ENCODE measurements at places on chromosomes 1 and 21. TPM values are rescaled to one million over a fixed set of nuclear protein-coding genes. Genes with fewer than 3 reads are reported as not detected.

EFNA4 gene
- 2.8 TPM for total RNA-seq

LIPI gene
- total RNA-seq: not detected

PDPN gene
- total RNA-seq: 6.8 TPM

S100A7 gene
- not detected for total RNA-seq

TRPM2 gene
- 5.7 TPM for total RNA-seq

KCNK1 gene
- total RNA-seq: 0.88 TPM

RNU1-3 gene
- total RNA-seq: under 0.01 TPM

GBP6 gene
- not detected for total RNA-seq

BMP8B gene
- not detected for total RNA-seq

CACHD1 gene
- total RNA-seq: 24.3 TPM

TNFRSF18 gene
- total RNA-seq: not detected

PTGFR gene
- 21.6 TPM for total RNA-seq

AMPD1 gene
- 0.51 TPM for total RNA-seq
